ENCODE measurements at places on chromosomes 13 and 19.
A peak's percentile ranks its signal among the peaks of the same experiment; 100 is the strongest.

GRCh38 chr19:6249296-6249695 lies 30.5 kb downstream of the MLLT1 start:
- DNase-seq, result no peak

- no peak for DNase-seq
Measured at GRCh38 chr19:45424191-45425058, 708 bp upstream of the ERCC1 start.

GRCh38 chr19:39502640-39503417 lies 4.1 kb downstream of the DLL3 start:
- no peak for DNase-seq

GRCh38 chr19:34193876-34194275 lies 21.6 kb downstream of the LSM14A start:
- no peak for DNase-seq

DNA sequence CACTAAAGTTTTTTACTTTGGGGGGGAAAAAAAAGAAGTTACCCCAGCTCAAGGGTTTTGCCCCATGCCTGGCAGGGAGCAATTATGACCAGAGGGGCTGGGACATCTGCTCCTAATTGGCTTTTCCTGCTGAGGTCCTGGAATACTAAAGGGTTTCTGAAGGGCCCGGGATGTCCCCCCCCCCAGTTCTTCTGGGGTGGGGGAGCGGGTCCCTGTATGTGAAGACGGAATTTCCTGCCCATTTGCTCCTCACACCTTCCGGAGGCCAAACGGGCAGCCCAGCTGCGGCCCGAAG lies 1.1 kb upstream of the DLL3 start:
- peak; percentile 4 for DNase-seq

GRCh38 chr13:108044954-108045353 lies 170.4 kb downstream of the LIG4 start:
- no peak for DNase-seq

- no peak for DNase-seq
Measured at GRCh38 chr13:111911121-111911720, 155.7 kb upstream of the SOX1 start.

DNA sequence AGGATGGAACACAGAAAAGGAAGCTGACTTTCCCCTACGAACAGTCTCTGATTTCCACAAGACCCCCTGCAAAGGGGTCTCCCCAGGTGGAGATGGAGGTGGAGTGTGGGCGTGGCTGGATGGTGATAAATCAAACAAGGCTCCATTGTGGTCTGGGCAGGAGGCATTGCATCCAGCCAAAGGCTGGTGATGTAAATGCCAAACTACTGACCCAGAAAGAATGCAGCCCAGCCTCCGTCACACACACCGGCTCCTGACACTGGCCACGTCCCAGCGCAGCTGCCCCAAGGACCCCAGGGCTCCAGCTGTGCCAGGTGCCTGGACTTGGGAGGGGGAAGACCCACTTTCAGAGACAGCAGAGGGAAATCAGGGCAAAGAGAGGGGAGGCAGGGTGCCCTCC lies 6.3 kb downstream of the SLC7A1 start:
- DNase-seq, result no peak

DNA sequence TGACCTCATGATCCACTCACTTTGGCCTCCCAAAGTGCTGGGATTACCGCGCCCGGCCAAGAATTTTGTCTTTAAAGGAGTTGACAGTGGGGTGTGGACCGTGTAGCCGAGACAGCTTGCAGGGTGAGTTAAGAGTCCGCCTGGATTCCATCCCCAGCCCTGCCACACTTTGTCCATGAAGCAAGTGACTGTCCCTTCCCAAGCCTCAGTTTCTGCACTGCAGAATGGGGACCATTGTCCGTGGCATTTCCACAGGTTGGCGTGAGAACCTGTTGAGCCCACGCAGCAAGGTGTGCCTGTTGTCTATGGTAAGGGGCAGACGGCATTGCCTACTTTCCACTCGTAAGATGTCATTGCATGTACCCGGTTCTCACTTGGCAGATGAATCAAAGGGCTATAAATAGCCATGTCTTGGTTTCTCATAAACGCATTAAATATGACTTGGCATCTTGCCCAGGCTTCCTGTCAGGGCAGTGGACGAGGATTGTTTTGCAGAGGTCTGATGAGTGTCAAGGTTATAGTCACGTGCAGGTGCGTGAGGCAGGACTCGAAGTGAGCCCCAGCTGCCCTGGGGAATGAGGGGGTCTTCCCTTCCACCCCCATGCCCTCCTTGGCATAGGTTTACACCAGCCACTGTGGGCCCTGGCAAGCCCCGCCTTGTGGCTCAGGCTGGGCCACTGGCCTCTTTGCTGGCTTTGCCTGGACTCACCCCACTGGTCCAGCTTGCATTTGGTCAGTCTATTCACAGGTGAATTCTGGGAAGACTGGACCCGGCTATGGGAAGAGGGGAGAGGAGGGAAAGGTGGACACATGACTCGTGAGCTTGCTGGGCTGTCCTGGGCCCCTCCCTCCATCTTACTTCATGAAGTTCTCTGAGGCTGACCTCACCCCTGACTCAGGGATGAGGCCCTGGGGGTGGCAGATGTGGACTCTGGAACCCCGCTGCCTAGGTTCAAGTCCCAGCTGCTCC lies 14.6 kb downstream of the FAM187B start:
- peak; percentile 9 for DNase-seq

DNA sequence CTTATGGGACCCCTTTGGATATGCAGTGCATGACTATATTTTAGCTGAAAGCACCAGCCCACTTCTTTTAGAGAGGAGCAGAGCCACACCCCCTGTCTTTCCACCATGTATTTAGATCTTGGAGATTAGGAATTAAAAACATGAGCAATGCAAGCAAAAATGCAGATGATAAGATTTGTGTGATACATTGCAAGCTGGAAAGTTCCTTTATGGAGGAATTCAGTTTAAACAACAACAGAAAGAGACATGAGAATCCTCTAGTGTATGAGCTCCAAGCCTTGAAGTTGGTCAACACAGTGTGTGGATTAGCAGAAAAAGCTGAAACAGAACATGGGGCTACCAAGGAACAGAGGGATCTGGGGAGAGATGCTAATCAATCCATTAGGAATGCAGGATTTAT lies 529.8 kb upstream of the NBEA start:
- no peak for DNase-seq

DNA sequence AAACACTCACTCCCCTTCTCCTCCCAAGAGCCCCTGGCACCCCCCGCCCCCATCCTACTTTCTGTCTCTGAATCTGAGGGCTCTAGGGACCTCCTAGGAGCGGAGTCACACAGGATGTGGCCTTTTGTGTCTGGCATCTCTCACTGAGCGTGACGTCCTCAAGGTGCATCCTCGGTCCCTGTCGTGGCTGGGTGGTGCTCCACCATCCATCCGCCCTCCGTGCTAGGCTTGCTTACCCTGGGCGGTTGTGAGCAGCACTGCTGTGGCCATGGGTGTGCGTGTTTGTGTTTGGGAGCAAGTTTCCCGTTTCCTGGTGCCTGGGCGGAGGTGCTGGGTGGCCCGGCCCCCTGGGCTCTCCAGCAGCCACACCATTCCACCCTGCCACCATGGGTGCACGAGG lies 12.2 kb downstream of the PLEKHJ1 start:
- DNase-seq, result no peak

DNA sequence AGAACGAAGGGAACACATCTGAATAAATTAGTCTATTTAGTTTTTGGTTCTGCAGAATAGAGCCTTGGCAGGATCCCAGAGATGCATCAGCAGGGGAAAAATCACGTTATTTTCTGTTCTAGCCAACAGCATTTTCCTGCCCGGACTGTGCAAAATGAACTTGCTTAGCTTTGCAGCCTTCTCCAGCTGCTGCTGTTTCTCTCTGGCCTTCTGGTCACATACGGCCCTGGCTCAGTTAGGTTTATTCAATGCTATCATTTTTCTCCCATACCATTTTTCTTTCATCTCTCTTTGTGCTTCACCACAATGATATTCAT lies 110.4 kb upstream of the KL start:
- peak; percentile 59 for DNase-seq

- no peak for DNase-seq
Measured at GRCh38 chr19:38329651-38330050, 6.0 kb upstream of the CATSPERG start.

GRCh38 chr19:55068950-55069864 lies 6.3 kb upstream of the RDH13 start:
- DNase-seq, result no peak

- DNase-seq, result no peak
Measured at GRCh38 chr13:102914339-102914930, 68.6 kb downstream of the ERCC5 start.

DNA sequence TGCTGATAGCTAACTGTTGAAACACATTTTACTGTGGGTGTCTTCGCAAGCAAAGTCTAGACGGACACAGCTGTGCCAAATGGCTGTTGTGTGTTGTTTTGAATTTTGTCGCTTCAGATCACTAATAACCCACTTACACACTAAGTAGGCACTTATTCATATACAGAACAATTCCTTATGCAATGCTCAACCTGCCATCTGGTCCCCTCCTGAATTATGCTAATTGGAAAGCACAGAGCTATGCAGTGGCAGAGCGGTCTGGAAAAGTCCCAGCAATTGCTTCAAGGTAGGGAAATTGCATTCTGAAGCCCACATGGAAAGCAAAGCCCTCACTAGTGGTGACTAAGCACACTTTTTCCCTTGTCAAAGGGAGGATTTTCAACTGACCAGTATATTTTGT lies 69.9 kb downstream of the C13orf42 start:
- DNase-seq, result peak; percentile 84

GRCh38 chr13:64305246-64305645 lies 2889.6 kb upstream of the PCDH20 start:
- DNase-seq, result no peak

- DNase-seq, result no peak
Measured at GRCh38 chr19:1340681-1341469, 42.8 kb upstream of the NDUFS7 start.

DNA sequence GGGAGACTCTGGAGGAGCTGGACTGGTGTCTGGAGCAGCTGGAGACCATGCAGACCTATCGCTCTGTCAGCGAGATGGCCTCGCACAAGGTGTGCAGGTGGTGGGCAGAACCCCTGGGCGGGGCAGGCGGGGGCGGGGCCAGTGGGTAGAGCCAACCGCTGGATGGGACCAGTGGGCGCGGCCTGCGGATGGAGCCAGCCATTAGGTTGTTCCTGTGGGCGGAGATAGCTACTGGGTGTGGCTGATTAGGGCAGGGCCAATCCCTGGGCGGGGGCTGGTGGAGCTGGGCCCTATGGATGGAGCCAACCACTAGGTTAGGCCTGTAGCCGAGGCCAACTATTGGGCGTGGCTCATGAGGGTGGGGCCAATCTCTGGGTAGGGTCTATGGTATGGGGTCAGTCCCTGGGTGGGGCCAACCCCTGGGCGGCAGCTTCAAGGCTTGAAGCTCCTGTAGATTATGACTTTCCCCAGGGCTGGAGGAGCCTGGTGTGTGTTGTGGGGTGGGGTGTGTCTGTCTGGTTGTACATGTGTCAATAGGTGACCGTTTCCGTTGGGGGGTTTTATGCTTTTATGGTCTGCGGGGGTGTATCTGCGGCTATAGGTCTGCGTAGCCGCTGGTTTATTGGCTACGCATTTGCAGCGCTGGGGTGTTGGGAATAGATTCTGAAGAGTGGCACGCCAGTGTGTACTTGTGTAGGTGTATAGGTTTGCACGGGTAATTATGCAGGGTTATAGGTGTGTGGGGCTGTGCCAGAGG lies 30.7 kb downstream of the PDE4A start:
- no peak for DNase-seq

GRCh38 chr19:4555657-4556561 lies 3.6 kb downstream of the SEMA6B start:
- DNase-seq, result no peak

- DNase-seq, result no peak
Measured at GRCh38 chr19:752652-753517, 2.0 kb downstream of the MISP start.

GRCh38 chr13:45278096-45278645 lies 62.8 kb downstream of the TPT1 start:
- no peak for DNase-seq

DNA sequence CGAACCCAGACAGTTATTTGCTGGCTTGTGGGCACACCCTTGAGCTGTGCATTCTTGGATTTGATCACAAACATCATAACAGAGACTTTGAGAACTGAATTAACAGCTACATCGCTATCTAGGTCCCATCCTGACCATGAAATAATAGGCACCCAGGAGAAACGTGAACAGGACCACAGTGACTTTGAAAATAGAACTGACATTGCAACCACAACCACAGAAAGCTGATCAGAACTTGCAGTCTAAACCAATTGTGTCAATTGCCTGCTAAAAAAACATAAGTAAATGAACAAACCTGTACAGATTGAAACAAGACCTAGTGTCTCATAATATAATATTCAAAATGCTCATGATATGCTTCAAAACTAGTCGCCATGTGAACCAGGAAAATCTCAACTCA lies 18.3 kb upstream of the KATNAL1 start:
- DNase-seq, result no peak

- DNase-seq, result no peak
Measured at GRCh38 chr13:34863360-34864135, 78.5 kb upstream of the NBEA start.

GRCh38 chr19:13098277-13099072 lies 4.2 kb downstream of the LYL1 start:
- DNase-seq, result no peak

DNA sequence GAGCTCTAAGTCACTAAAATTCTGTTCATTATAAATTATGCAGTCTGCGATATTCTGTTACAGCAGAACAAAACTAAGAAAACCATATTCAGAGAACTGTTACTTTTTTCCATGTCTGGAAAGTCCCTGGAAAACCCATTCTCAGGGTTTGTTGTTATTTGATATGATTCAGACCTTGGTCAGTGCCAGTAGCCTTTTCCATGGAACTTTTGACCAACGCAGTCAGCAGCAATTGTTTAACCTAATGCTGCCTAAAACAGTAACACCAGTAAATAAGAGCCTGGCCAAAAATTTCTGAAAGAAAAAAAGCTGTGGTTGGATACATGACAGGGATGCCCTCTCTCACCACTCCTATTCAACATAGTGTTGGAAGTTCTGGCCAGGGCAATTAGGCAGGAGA lies 402.7 kb downstream of the TBC1D4 start:
- no peak for DNase-seq

GRCh38 chr19:7845390-7846154 lies 15.6 kb downstream of the EVI5L start:
- no peak for DNase-seq

GRCh38 chr19:35437406-35437951 lies 10.6 kb upstream of the FFAR2 start:
- DNase-seq, result no peak

GRCh38 chr13:27182844-27183497 lies 11.4 kb upstream of the USP12 start:
- DNase-seq, result no peak

- no peak for DNase-seq
Measured at GRCh38 chr13:114130131-114130836, 2.1 kb downstream of the RASA3 start.

GRCh38 chr19:35513628-35514281 lies at the start of gene DMKN:
TSS of gene DMKN (minus strand) at chr19:35513649. CDS start at chr19:35513475, 174 bp downstream.
- DNase-seq, result no peak
